ENCODE measurements at places on chromosomes 12 and 14.

DNA sequence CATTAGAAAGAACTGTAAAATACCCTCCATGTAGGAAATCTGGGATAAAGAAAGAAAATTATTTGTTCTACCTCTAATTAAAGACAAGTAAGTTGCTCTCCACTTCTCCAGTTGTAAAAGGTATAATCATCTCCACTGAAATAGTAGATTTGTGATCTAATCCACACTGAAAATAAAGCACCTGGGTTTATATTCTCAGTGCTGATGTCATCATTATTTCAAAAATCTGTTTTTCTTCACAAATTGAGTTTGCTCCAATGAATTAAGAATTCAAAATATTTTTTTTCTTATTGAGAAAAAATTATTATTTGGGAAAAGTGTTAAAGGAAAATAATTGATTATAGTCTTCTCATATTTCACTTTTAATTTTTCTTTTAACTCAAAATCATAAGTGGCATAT is 869.2 kb downstream of the SLC16A7 start:
- DNase-seq, result no peak

DNA sequence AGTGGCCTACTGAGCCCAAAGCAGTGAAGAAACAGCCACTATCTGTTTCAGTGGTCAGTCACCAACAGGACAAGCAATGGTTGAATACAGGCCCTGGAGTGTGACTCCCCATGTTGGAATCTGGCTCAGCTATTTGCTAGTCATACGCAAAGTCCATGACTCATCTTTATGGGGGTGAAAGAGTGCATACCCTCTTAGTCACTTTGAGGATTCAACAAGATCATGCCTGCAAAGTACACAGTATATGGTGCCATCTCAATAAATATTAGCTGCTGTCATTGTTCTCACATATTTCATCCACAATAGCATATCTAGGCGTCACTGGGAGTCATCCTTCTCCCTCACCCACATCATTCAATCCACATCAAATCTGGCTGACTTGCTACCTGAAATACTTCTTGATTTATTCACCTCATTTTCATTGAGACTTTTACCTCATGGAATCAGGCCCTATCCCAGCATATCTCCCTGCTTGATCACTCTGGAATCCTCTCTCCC is 26.4 kb upstream of the STAB2 start:
- DNase-seq, result no peak

- peak; percentile 81 for DNase-seq
Measured at GRCh38 chr14:21924479-21924878, 250.9 kb upstream of the OR4E1 start.

DNA sequence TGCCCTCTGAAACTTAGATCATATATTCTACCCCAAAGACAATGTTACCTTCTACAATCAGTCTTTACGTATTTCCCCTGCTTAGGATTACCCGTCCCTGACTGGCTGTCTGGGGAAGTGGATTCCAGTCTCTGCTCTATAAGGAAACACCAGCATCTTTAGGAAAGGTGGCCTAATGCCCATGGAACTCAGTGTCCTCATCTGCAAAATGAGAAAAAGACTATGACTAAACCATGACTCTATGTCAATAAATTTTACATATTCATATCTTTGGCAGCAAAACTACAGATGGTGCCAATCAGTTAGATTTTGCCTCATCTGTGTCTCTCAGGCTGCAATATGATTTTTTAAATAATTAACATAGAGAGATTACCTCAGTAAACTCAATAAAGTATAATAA is 133.8 kb downstream of the ITPR2 start:
- DNase-seq, result no peak

- DNase-seq, result no peak
Measured at GRCh38 chr14:70340002-70340401, 19.5 kb downstream of the COX16 start.

GRCh38 chr12:77847060-77847541 is 16.4 kb downstream of the NAV3 start:
- DNase-seq, result no peak

GRCh38 chr12:68111995-68112394 is 47.5 kb downstream of the IFNG start:
- no peak for DNase-seq

- no peak for DNase-seq
Measured at GRCh38 chr12:12582895-12583303, 20.2 kb upstream of the DUSP16 start.

- no peak for DNase-seq
Measured at GRCh38 chr12:52899338-52900035, 5.4 kb downstream of the KRT8 start.

- no peak for DNase-seq
Measured at GRCh38 chr12:1838205-1838993, 18.0 kb downstream of the LRTM2 start.

- no peak for DNase-seq
Measured at GRCh38 chr12:32400866-32401265, 1.5 kb downstream of the FGD4 start.

GRCh38 chr12:48978741-48979601 is 849 bp downstream of the WNT1 start:
- no peak for DNase-seq

DNA sequence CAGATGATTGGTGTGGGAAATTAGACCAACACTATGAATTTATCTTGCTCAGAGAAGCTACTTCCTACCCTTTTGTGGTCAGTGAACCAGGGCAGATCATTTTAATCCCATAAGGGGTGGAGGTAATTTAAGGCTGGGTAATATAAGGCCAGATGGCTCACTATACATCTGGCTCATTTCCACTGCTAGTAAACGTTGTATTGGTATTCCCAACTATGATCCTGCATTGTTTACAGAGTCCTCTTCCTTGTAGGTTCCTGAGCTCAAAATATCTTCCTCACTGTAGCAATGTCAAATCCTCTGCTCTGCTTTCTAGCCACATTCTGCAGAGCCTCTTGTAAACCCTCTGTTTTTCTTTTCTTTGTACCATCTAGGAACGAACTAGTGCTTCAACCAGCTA is 93.0 kb upstream of the MGAT4C start:
- no peak for DNase-seq

DNA sequence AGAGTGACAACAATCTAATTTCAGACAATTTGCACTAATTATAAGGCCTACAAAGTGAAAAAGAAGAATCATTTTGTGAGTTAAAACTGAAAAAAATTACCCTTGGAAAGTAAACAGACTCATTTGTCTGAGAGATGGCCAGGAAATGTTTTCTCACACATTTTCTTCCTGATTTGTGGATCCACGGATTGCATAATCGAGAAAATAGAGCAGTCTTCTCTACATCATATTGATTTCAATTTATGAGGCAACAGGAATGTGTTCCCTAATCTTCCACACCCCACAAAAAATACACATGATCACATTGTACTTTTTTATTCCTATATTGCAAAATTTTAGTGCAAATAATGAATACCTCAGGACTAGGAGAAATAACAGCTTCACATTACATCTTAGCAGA is 160.8 kb downstream of the CCER1 start:
- no peak for DNase-seq

DNA sequence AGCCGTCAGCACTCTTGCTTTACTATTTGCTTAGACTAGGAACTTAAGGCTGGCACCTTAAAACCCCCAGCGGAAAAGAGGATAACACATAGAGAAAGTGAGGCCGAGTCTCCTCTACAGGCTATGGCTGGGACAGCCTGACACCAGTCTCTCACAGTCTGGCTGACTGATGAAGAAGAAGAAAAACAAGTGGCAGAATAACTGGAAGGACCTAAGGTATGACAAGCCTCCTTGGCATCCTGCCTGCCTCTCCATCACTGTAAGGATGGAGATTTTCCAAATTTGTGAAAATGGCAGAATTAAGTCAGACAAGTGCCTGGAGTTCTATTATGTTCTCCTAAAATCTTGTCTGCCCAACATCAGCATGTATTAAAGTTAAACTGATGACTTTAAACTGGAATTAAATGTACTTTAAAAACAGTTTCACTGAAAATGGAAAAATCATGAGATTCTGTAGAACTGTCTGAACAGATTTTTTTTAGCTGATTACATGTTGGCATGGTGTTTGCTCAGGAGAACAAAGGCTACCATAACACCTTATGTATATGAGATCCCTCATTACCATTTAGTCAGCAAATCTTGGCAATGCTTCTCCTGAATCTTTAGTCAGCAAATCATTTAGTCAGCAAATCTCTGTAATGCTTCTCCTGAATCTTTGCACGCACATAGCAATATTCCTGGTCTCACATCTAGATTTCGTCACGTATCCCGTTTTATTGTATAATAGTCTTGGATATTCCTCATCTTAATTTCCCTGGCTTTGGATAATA is 140.3 kb upstream of the AEBP2 start:
- no peak for DNase-seq

DNA sequence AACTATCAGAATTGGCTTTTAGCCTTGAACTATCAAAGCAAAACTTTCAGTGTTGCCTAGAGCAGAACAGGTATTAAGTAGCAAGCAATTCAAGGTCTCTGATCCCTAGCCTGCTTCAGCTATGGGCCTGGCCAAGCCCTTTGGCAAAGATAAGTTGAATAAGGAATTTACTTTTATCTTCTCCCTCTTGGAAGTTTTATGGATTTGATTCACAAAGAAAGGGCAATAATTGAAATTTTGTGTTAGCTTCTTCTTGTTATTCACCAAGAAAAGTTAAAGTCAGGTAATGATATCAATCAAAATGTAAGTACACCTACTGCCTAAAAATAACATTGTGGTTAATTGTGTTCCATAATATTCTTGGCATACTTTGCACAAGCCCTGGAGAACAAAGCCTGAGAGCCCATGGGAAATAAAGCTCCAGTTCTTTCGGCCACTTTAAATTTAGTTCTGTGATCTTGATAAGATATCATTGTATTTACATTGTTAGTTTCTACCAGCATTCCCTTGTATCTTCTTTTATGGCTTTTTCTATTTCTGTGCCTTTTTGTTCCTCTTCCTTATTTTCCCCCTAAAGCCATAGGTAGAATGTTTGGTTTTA is 158.0 kb downstream of the RAD51B start:
- no peak for DNase-seq

DNA sequence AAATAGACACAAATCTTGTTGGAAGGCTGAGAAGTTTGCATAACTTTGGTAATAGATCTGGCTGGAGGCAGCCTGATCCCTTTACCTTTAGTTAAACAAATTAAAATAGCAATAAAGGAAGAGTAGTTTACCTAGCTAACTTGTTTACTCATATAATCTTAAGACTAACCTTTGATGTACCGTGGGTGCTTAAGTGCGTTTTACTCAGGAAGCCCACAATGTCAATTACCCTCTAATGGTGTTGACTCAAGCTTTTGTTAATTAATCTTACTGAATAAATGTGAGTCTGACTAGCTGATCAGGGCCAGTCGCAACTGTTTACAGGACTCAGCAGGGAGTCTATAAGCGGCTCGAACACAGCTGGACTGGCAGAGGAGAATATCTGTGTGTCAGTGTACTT is 51.5 kb downstream of the FAR2 start:
- DNase-seq, result no peak

- no peak for DNase-seq
Measured at GRCh38 chr14:101103321-101103901, 199.9 kb upstream of the RTL1 start.

- DNase-seq, result no peak
Measured at GRCh38 chr12:120126635-120127005, 10.1 kb upstream of the RAB35 start.

- DNase-seq, result no peak
Measured at GRCh38 chr14:49549881-49550280, 36.3 kb downstream of the RPS29 start.

GRCh38 chr14:73237219-73237785 is at the start of gene PAPLN:
Gene PAPLN, plus strand, starts transcription at chr14:73237506. Its CDS starts 2,273 bp downstream, at chr14:73239779.
- DNase-seq, result peak; percentile 20

- DNase-seq, result no peak
Measured at GRCh38 chr12:91706466-91706865, 439.2 kb downstream of the BTG1 start.

- peak; percentile 54 for DNase-seq
Measured at GRCh38 chr12:94987801-94988200, 15.7 kb downstream of the NDUFA12 start.

DNA sequence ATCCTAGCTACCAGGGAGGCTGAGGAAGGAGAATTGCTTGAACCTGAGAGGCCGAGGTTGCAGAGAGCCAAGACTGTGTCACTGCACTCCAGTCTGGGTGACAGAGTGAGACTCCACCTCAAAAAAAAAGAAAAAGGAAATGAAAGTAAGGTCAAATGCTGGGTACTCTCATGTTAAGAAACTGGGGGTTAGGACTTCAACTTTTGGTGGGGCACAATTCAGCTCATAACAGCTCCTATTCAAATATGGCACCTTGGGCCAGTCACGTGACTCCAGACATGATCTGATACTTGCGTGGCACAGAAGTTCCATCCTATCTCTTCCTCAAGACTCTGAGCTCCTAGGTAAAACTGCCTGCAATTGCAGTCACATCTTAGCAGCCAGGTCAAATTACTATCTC is 142.7 kb downstream of the EGLN3 start:
- DNase-seq, result no peak

DNA sequence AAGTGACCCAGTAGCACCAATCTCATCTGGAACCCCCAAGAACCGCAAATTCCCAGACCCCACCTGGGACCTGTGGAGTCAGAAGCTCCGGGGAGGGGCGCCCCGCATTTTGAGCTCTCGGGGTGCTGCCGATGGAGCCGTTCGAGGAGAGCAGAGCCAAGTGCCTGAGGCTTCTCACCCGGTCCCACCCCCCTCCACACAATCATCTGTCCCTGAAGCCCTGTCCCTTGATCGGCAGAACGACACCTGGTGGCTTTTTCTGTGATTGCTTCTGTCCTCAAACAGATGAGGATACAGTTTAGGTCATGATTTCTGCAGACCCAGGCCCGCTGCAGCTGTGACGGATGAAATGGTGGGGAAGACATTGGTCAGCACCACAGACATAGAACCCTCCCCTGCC is 74.7 kb downstream of the NOC4L start:
- DNase-seq, result peak; percentile 54

DNA sequence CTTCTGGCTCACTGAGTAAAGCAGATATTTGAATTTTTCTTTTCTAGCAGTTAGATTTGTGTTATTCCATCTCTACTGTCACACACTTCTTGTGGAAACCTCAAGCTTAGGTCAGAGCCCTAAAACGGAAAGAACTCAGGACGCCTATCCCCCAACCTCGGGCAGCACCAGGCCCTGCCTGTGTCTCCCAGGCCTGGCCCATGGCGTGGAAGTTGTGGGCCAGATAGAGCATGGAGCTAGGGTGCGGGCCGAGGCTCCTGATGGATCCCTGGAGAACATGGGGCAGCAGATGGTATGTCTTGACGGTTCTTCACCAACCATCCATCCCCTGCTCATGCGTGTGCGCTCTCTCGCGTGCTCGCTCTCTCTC is 20.6 kb downstream of the P2RX4 start:
- DNase-seq, result no peak
